ENCODE measurements at places on chromosomes 13 and 19. TPM values are rescaled to one million over a fixed set of nuclear protein-coding genes. Genes with fewer than 3 reads are reported as not detected.

CCL25 gene
- polyA plus RNA-seq, result not detected

HIPK4 gene
- 0.28 TPM for polyA plus RNA-seq

MTUS2 gene
- 0.35 TPM for polyA plus RNA-seq

OXGR1 gene
- polyA plus RNA-seq, result 0.14 TPM

ZNF816 gene
- polyA plus RNA-seq, result 23.3 TPM

SIGLEC11 gene
- polyA plus RNA-seq, result 0.48 TPM

ZFP82 gene
- 12.5 TPM for polyA plus RNA-seq

FCER2 gene
- polyA plus RNA-seq, result 0.38 TPM

ZIC2 gene
- 0.16 TPM for polyA plus RNA-seq

ZNF85 gene
- 16.2 TPM for polyA plus RNA-seq

FPR1 gene
- polyA plus RNA-seq, result 2.1 TPM

AZU1 gene
- polyA plus RNA-seq, result 3.8 TPM

EBI3 gene
- polyA plus RNA-seq, result 0.39 TPM

KCNRG gene
- polyA plus RNA-seq, result 2.5 TPM

FBXO27 gene
- 4.7 TPM for polyA plus RNA-seq

C5AR2 gene
- 0.81 TPM for polyA plus RNA-seq

SLC25A41 gene
- 0.33 TPM for polyA plus RNA-seq

OR7A5 gene
- not detected for polyA plus RNA-seq

MEDAG gene
- 3.9 TPM for polyA plus RNA-seq

SELENOW gene
- 225 TPM for polyA plus RNA-seq

IL17D gene
- 8.6 TPM for polyA plus RNA-seq

FAM83E gene
- polyA plus RNA-seq, result 6.5 TPM

TMEM272 gene
- polyA plus RNA-seq, result 0.25 TPM

ZNF841 gene
- 35.4 TPM for polyA plus RNA-seq

MCEMP1 gene
- polyA plus RNA-seq, result 0.71 TPM

CEACAM7 gene
- 0.23 TPM for polyA plus RNA-seq

MBD3L3 gene
- polyA plus RNA-seq, result not detected

NANOS3 gene
- 2.5 TPM for polyA plus RNA-seq

BRCA2 gene
- 5.2 TPM for polyA plus RNA-seq

ATF5 gene
- 26.6 TPM for polyA plus RNA-seq

SSBP4 gene
- 99.8 TPM for polyA plus RNA-seq

TMEM238 gene
- polyA plus RNA-seq, result 1.9 TPM

TPTE2 gene
- 0.32 TPM for polyA plus RNA-seq

GGN gene
- 0.24 TPM for polyA plus RNA-seq

FUT6 gene
- 0.55 TPM for polyA plus RNA-seq

DCT gene
- polyA plus RNA-seq, result 0.30 TPM

ZNF44 gene
- 31.2 TPM for polyA plus RNA-seq

TNFSF13B gene
- 5.9 TPM for polyA plus RNA-seq

F2RL3 gene
- 1.2 TPM for polyA plus RNA-seq

REXO1 gene
- polyA plus RNA-seq, result 25.4 TPM

DNAJC15 gene
- 14.4 TPM for polyA plus RNA-seq

ZNF628 gene
- 4.4 TPM for polyA plus RNA-seq

APOE gene
- 45.1 TPM for polyA plus RNA-seq

MAST3 gene
- 5.0 TPM for polyA plus RNA-seq

RAP2A gene
- polyA plus RNA-seq, result 47.0 TPM

ZFP36 gene
- 105 TPM for polyA plus RNA-seq

UBE2L5 gene
- 0.30 TPM for polyA plus RNA-seq

PLK5 gene
- polyA plus RNA-seq, result 0.13 TPM

ELAVL3 gene
- polyA plus RNA-seq, result 0.31 TPM

OVOL3 gene
- polyA plus RNA-seq, result not detected

XRCC1 gene
- polyA plus RNA-seq, result 52.8 TPM

ZNF681 gene
- 5.4 TPM for polyA plus RNA-seq

TMEM59L gene
- polyA plus RNA-seq, result 41.5 TPM
